ENCODE measurements at places on chromosomes 12 and 14.

- no peak for DNase-seq
These were observed 730 bp downstream of the CLSTN3 start for GRCh38 chr12:7130701-7131501.

DNA sequence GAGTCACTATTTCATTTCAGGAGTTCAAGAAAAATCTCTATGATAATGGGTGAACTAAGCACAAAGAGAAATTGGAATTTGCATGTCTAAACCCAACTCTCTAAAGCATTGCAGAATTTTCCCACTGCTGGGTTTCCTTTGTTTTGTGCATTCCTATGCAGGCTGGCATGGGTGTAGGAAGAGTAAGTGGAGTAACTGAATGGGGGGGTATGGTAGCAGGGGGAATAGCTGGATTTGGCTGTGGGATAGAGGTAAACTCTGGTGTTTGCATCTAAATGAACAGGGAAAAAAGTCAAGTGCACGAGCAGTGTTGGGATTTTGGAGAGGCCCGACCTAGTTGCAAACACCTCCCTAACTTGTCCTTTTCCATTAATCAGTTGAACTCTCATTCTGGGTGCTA is 159.1 kb downstream of the ANO4 start:
- DNase-seq: no peak

DNA sequence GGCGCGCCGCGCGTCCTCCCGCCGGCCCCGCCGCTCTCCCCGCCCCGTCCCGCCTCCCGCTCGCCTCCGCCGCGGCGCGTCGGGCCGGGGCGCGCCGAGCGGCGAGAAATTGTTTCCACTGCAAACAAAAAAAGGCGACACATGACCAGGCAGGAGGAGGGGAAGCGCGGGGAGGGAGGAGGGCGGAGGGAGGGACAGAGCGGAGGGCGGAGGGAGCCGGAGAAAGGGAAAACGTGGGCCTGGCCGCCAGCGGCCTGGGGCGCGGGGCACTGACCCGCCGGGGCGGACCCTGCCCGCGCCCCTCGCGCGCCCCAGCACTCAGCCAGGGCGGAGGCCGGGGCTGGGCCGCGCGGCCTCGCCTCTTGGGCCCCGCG is at the start of gene FOXN3:
FOXN3 (minus strand) TSS at position 143 of the 374 bp plus-strand sequence. CDS start 4,757 bp downstream, outside the sequence.
- no peak for DNase-seq

DNA sequence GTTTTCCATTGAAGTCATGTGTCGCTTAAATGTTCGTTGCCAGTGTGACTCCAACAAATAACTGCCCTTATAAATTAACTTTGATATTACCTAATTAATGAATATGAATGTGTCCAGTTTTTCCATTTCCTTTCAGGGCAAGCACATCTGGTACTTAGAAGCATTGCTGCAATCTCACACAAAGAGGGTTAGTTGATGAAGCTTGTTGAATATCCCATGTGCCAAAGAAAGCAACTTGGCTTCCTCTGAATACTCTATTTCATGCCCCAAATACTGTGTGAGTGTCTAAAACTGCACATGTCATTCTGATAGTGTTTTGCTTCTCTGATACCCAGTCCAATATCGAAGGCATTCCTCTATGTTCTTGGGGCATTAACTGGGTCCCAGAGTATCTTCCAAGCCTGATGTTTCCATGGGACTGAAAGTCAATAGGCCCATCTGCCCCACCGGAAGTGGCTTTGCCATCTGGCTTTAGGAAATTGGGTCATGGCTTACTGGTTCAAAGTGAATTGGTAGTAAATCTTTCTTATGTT is 75.8 kb upstream of the CNTN1 start:
- no peak for DNase-seq

GRCh38 chr12:132399092-132400010 is 70.0 kb upstream of the GALNT9 start:
- DNase-seq: no peak

DNA sequence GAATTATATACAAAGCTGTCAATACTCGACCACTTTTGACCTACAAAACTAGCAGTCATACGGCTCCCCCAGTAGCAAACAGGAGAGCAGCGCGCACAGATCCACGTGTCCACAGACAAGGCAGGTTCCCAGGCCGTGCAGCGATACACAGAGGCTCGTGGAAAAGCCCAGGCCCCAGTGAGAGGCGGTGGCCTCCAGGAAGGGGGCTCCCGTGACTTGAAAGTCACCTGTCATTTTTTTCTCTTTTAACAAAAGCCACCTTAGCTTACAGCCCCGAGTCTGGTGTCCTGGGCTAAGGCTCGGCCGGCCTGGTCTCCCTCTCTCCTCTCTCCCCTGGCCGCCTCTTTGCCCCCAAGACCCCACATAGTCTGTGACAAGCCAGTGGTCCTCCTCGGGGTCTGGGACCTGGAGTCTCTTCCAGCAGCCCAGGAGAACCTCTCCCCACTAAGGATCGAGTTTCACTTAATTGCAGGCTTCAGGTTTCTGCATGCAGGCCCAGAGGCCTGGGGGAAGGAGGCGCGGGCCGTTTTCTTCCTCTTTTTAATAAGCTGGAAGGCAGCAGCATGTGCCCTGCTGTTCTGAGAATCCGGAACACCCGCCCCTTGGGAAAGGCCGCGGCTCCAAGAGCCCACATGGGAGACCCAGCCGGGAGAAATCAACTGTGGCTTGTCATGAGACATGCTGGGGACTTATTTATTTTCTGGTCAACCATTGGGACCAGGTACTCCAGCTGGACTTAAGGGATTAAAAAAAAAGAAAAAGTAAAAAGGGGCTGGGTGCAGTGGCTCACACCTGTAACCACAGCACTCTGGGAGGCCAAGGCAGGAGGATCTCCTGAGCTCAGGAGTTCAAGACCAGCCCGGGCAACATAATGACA is 15.9 kb downstream of the NCOR2 start:
- no peak for DNase-seq
